ENCODE measurements at places on chromosomes 5 and 9. TPM values are rescaled to one million over a fixed set of nuclear protein-coding genes. Genes with fewer than 3 reads are reported as not detected.

GRCh38 chr5:135591277-135591676, 12.5 kb upstream of the CXCL14 start:
- no peak for DNase-seq

DNA sequence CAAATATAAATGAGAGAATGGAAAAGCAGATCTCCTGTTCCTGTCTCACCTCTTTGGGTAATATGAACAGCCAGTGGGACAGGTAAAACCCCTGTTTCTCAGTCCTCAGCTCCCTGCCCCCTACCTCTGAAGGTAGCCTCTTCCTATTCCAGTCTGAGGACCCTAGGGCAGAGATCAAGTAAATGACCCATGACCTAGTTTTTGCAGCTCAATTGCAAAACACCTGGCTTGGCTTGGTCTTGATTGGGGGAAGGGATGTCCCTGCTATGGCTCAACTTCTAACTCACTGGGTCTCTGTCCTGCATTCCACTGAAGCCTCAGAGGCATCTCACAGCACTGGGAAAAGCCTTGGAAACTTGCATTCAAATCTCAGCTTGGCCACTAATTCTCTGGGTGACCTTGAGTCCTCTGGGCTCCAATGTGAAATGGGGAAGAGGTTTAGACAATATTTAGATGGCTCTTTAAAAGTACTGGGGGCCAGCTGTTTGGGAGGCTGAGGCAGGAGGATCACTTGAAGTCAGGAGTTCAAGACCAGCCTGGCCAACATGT, 1.6 kb upstream of the GALT start:
- no peak for DNase-seq

- no peak for DNase-seq
Measured at GRCh38 chr9:124574534-124575375, 67.6 kb upstream of the NR5A1 start.

DNA sequence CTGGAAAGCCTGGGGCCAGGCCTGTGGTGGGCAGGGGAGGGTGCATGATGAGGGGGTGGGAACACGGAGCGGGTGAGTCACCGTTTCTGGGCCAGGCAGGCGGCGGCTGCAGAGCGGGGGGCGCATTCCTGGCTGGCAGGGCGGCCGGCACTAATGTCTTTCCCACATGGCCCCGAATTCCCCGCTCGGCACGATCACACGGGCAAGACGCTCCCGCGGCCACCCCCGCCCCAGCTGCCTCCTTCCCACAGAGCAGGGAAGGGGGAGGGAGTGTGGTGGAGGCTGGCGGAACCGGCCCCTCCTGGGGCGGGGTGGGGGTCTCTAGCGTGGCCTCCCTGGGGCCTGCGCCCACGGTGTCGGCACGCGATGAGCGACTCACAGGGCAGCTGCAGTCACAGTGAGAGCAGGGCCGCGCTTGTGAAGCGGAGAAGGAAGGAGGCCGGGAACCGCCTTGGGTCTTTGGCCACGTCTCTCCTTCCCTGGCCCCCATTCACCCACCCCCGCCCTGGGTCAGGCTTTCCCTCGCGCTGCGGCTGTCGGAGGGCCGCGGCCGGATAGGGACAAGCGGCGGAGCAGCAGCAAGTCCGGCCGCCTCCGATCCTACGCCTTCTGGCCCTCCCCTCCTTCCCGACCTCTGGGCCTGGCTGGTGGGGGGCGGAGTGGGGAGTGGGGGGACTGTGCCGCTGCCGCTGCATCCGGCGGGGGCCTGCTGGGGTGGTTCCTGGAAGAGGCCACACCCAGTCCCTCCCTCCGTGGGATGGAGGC, 48.9 kb downstream of the CXXC5 start:
- DNase-seq: peak; percentile 90

Gene FOXI1
- total RNA-seq: not detected

- DNase-seq: no peak
Measured at GRCh38 chr9:86968258-86968920, 21.1 kb upstream of the GAS1 start.

DNA sequence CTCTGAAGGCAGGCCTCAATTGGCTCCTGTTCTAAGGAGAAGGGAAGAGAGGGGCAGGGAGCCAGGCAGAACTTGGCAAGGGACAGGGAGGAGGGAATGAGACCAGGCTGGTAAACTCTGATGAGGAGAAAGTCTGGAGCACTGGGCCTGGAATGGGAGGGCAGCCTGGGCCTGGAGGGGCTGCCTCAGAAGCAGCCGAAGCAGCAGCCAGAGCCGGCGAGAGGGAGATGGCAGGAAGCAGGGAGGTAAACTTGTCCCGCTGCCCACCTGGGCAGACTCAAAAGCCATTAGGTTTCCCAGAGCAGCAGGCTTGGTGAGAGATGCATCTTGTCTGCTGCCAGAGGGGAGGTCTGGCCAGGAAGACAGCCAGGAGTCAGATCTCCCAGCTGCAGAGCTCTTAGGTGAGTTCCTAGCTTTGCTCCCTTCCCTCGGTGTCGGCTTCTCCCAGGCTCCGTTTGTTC, 37.0 kb upstream of the CRB2 start:
- no peak for DNase-seq

Gene SPINK5
- total RNA-seq: 1.7 TPM

Gene PRRT1B
- total RNA-seq: not detected

- peak; percentile 60 for DNase-seq
Measured at GRCh38 chr9:136373300-136374182, at the start of gene CARD9. Gene CARD9, minus strand, starts transcription at chr9:136373669. Its CDS starts 1,591 bp downstream, at chr9:136372078.

Gene DAB2IP
- 103 TPM for total RNA-seq

- no peak for DNase-seq
Measured at GRCh38 chr5:125703616-125704015, 719.6 kb upstream of the GRAMD2B start.

Gene ALDH1A1
- total RNA-seq: 5.6 TPM

Gene UNC5A
- not detected for total RNA-seq

DNA sequence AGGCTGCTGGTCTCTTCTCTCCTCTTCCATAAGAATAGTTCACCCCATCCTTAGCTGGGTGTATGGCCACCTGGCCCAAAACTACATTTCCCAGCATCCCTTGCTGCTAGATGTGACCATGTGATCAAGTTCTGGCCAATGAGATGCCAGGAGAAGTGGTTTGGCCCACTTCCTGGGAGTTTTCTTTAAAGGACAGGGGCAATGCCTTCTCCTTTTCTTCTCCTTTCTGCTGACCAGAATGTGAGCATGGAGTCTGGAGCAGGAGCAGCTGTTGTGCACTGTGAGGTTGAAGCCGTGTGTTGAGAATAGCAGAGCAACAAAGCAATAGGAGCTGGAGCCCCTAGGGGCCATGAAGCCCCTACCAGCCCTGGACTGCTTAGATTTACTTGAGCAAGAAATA, 36.8 kb downstream of the C9orf50 start:
- no peak for DNase-seq

DNA sequence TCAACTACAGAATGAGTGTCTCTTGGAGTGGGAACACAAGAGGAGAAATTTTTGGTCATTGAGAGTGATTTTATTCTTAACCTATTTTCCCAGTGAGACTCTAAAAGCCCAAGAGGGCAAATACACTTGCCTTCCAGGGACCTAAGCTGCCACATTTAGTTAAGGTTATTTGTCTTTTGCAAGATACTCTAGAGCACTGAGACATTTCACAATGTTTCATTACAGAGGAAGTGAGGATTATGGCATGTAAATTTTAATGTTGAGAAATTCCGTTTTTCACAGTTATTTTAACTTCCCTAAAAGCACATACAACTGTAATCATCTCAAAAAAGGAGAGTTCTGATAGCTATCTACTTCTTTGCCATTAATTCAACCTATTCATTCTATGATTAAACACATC, 38.7 kb upstream of the RAB3C start:
- no peak for DNase-seq

DNA sequence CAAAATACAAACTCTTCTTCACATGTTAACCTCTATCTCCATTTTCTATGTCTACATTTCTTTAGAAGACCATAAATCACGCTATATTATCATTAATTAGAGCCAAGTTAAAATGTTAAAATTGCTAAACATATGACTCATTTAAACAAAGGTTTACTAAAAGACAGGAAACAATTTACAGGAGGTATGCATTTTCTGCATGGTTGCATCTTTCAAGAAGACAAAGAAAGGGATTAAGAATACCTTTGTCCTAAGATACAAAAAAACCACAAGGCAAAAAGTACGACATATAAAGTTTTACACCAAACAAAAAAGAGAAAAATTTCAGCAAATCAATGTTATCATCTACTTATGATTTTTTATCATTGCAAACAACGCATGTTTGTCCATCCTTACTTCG, 324.4 kb downstream of the PDE4D start:
- DNase-seq: no peak

DNA sequence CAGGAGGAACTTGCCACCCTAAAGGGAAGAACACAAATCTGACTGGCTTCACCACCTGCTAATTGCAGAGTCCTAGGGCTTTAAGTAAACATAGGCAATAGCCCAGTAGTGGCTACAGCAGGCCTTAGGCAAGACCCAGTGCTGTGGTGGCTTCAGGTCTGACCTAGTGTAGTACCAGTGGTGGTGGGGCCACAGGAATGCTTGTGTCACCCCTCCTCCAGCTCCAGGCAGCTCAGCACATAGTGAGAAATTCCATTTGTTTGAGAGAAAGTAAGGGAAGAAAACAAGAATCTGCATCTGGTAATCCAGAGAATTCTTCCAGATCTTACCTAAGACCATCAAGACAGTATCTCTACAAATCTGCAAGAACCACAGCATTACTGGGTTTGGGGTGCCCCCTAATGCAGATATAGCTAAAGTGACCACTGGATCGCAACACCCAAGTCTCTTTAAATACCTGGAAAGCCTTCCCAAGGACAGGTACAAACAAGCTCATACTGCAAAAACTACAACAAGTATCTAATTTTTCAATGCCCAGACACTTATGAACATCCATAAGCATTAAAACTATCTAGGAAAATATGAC, 102.6 kb upstream of the TRPM3 start:
- DNase-seq: no peak

Gene CDH9
- not detected for total RNA-seq

Gene KCNIP1
- total RNA-seq: 1.3 TPM

Gene N4BP3
- total RNA-seq: 2.1 TPM

Gene DND1
- 0.61 TPM for total RNA-seq

Gene SLC28A3
- total RNA-seq: 0.18 TPM

Gene CACFD1
- total RNA-seq: 11.6 TPM

Gene PCDHGA4
- total RNA-seq: 11.5 TPM

DNA sequence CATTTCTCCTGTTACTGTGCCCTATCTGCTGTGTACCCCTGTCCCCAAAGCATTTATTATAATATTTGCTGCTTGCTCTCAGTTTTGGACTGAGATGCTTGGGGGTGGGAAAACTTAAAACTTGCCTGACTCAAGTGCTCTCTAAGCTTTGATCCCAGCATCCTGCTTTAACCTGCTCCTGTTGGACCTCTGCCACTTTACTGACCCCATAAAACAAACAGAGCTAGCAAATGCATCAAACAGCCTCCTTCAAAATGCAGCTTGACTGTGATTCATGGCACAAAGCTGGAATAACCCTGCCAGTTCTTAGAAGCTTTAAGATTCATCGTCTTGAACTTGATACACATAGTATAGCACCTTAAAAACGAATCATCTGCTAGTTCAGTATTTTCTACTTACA, 212.5 kb downstream of the DEPDC1B start:
- DNase-seq: no peak

Gene ASPN
- total RNA-seq: 17.3 TPM

GRCh38 chr5:50712479-50712878, 46.0 kb downstream of the PARP8 start:
- no peak for DNase-seq

GRCh38 chr9:71010258-71010657, 111.2 kb downstream of the TRPM3 start:
- no peak for DNase-seq

GRCh38 chr9:96217754-96218693, 84.0 kb downstream of the HSD17B3 start:
- peak; percentile 72 for DNase-seq

- DNase-seq: no peak
Measured at GRCh38 chr5:149448831-149449714, 70.0 kb upstream of the IL17B start.

DNA sequence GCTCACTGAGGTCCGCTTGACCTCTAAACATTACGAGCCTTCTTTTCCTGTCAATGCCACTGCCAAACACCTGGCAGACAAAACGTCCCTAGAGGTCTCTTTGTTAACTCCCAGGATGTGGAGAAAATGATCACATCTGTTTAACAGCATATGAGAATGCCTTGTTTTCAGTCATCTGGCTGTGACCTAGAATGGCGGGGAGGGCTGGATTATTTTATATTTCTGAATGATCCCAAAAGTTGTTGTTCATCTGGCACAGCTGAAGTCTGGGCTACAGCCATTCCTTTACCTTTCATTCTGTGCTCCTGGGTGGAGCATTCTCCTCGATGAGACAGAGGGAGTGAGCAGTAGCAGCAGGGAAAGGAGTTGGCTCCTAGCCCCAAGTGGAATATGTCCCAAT, 138.2 kb downstream of the PRDM6 start:
- no peak for DNase-seq

All from heart left ventricle (tissue), 16 donors.